ENCODE measurements at places on chromosomes 2 and 18. TPM values are rescaled to one million over a fixed set of nuclear protein-coding genes. Genes with fewer than 3 reads are reported as not detected.

Gene INHA
- 1.4 TPM for total RNA-seq

Gene C2orf78
- total RNA-seq: not detected

Gene ASB18
- total RNA-seq: 0.39 TPM

GRCh38 chr18:10170375-10170774 is 256.6 kb downstream of the VAPA start:
- DNase-seq: no peak

- DNase-seq: peak; percentile 34
These were observed 16.9 kb downstream of the CROCC2 start for GRCh38 chr2:240922982-240923537.

DNA sequence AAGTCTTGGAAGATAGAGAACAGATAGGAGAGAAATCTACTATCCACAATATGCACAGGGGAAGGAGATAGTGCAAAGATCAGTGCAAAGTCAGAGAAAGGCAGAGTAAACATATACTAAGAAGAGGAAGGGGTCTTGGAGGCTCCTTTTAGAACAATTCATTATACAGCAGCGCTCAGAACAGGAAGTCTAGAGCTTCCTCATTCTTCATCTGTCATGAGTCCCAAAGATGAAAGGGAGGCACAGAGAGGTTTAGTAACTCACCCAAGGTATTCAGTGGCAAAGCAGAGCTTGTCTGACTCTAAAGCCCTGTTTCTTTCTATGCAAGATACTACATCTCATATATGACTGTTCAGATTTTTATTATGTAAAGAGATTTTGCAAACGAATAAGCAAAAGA is 1.4 kb downstream of the SP110 start:
- DNase-seq: no peak

- no peak for DNase-seq
These were observed 168.1 kb downstream of the TRIB2 start for GRCh38 chr2:12884713-12885282.

Gene ARHGAP25
- 6.5 TPM for total RNA-seq

Gene IGFBP5
- 292 TPM for total RNA-seq

GRCh38 chr2:72103690-72104089 is 44.0 kb downstream of the CYP26B1 start:
- DNase-seq: no peak

- no peak for DNase-seq
These were observed 82.7 kb downstream of the MREG start for GRCh38 chr2:215930505-215931253.

- no peak for DNase-seq
These were observed 99.5 kb downstream of the EPB41L3 start for GRCh38 chr18:5444269-5444668.

- no peak for DNase-seq
These were observed 15.0 kb upstream of the DSG1 start for GRCh38 chr18:31302991-31303390.

DNA sequence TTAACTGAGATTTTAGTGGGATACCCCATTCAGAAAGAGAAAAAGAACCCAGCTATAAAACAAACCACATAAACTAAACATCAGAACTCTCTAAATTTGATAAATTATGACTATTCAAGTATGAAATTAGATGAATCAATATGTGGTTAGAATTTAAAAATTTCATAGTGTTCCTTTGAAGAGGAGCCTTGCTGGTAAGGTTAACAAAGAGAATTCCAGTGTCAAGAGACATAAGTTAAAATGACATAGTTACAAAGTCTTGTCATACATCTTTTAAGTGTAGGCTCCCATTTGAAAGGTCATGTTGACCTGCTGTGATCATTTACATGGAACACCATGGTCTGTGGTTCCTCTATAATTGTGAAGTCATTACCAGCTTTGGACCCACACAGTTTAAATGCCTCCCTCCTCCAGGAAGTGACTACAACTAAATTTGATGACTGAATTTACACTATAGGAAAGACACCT is 231.6 kb upstream of the ETAA1 start:
- DNase-seq: peak; percentile 2

Gene MTIF2
- 23.3 TPM for total RNA-seq

Gene CCBE1
- 0.99 TPM for total RNA-seq

DNA sequence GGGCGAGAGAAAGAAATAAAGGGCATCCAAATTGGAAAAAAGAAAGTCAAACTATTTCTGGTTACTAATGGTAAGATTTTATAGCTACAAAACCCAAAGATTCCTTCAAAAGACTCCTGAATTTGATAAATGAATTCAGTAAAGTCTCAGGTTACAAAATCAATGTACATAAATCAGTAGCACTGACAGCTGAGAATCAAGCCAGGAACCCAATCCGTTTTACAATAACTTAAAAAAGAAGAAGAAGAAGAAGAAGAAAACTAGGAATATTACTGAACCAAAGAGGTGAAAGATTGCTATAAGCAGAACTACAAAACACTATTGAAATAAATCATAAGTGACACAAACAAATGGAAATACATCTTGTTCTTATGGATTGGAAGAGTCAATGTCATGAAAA is 291.5 kb upstream of the GULP1 start:
- DNase-seq: no peak

- no peak for DNase-seq
These were observed 110.9 kb downstream of the NAB1 start for GRCh38 chr2:190759749-190760213.

Gene PID1
- 41.4 TPM for total RNA-seq

- DNase-seq: no peak
These were observed 52.9 kb downstream of the ANTXR1 start for GRCh38 chr2:69065735-69066336.

DNA sequence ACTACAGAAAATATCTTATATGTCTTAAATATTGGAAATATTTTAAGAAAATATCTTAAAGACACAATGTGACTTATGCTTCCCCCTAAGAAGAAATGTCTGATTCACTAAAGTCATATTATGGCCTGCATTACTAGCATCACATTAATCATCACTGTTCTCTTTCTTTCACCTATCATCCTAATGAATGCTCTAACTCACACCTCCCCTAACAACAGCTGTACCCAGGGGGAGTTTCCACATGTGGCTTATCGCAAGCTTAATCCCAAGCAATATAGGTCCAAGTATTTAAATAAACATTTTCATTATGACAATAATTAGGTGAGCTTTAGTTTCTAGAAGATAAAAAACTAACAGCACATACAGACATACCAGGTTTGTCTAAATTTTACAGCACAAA is 39.6 kb downstream of the REV1 start:
- no peak for DNase-seq
